HAP-1 (cell line): ENCODE measurements at places on chromosomes 2 and 18.

- no peak for DNase-seq
Observed at GRCh38 chr2:85745619-85746018, 8.2 kb upstream of the ATOH8 start.

DNA sequence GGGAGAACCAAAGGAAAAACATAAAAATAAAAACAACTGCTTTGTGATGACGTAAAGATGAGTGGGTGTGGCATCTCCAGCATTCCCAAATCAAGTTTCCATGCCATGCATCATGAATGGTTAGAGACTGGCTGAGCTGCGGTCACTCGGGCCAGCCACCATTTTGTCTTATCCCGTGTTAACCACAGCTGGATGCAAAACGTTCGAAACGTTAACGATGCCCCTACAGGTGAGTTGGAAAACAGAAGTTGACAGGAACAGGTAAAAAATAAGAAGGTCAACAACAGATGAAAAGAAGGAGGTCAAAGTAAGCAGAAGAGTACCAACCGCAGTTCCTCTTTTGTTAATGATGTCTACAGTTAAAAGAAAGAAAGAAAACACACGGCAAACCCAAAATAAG, 411.1 kb downstream of the NRXN1 start:
- no peak for DNase-seq

GRCh38 chr18:75065251-75066000, 143.5 kb downstream of the PTGR3 start:
- no peak for DNase-seq

DNA sequence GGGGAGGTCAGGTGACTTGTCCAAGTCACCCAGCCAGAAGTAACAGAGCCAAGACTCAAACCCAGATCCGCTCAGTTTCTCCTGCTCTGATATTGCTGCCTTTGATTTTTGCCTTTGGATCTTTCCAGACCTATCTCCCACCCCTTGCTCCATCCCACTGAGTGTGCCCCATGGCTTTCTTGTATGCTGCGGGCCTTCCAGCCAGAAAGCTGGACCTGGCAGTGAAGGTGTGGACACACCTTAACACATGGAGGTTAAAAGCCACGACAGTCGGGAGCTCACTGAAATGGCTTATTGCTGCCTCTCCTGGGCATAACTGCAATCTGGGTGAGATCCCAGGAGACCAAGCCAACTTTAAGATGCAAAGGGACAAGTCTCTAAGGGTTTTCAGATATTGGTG, 86.7 kb downstream of the LONRF2 start:
- no peak for DNase-seq
